NCI-H187 (cell line): ENCODE measurements at places on chromosomes 13 and 19.

- DNase-seq = no peak
Observed at GRCh38 chr19:51514866-51515481, 13.4 kb upstream of the SIGLEC12 start.

GRCh38 chr19:45547965-45548609, 36.5 kb downstream of the OPA3 start:
- no peak for DNase-seq

DNA sequence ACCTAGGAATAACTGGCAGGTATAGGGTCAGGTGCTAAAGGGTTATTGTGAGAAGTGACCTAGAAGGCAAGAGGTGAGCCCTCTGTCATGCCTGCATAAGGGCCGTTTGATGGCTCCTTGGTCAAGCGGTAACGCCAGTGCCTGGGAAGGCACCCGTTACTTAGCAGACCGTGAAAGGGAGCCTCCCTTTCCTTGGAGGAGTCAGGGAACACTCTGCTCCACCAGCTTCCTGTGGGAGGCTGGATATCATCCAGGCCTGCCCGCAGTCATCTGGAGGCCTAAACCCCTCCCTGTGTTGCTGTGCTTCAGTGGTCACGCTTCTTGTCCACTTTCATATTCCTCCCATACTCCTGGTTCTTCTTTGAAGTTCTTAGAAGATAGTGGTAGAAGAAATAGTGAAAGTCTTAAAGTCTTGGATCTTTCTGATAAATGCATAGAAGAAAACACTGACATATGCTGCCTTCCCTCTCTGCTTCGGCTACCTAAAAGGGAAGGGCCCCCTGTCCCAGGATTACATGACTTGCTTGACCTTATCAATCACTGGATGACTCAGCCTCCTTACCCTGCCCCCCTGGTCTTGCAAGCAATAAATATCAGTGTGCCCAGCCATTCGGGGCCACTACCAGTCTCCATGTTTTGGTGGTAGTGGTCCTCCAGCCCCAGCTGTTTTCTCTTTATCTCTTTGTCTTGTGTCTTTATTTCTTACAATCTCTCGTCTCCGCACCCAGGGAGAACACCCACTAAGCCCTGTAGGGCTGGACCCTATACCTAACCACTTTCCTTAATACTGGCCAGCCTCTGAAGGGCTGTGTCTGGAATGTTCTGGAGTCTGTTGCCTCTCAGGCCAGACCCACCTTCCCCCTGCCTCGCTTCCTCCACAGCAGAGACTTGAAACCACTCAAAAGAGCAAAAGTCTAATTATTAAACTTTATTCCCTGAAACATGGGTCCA, 16.1 kb upstream of the ABCC4 start:
- no peak for DNase-seq

DNA sequence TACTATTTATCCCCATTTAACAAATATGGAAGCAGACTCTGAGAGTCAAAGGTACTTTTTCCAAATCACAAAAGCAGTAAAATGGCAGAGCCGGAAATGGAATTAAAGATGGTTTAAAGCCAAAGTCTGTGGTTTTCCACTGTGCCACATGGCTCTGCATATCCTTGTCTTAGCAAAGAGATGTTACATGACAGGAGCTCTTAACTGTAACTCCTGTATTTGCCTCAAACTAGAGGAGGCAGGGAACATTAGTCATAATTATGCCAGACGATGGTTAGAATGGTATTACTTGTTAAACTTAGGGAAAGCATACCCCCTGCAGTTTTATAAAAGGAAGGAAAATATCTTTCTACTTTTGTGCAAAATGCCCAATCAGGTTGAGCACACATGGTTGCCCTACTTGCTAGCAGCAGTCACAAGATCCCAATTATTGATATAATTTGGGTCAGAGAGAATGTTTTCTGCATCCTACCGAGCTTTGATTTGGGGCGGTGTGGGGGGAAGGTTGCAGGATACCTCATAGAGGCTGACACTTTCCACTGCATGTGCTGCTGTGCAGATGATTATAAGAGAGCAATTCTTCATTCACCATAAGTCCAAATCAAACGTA, 42.0 kb upstream of the MAB21L1 start:
- no peak for DNase-seq

DNA sequence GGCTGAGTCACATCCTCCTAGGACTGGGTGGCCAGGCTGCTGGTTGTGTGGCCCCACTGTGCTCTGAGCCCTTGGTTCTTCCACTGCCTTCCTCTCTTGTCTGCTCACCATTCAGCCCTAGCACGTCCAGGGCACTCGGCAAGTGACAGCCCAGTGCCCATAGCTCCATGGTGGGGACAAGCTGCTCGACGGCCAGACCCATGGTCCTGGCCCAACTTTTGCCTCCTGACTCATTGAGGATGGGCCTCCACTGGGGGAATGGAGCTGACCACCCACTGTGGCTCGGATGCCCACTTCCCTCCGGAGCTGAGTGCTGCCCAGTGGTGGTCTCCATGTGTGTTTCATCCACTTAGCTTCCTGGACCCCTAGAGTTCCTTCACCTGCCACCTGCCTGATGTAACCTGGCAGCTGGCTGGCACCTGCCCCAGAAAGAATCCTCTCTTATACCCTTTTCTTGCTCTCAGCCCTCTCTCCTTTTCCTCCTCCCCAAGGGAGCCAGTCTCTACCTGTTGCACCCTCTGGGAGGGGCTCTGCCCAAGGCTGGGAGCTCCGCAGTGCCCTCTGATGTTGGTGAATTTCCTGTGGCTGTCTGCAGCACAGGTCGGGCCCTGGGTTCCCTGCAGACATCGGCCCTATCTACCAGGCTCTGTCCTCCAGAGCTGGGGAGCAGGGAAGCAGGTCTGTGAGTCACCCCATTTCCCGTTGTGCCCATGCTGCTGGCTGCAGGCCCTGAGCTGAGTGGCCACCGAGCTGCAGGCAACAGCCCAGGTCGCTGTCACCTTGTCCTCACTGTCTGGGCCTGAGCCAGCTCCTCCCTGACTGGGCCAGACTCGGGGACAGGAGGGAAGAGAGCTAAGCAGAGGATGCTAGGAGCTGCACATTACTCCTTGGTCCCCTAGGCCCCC, 7.4 kb downstream of the CHST8 start:
- DNase-seq = no peak

GRCh38 chr19:16121967-16122366, 10.3 kb downstream of the RAB8A start:
- no peak for DNase-seq
